CD8-positive, alpha-beta T cell (primary cell): ENCODE measurements at places on chromosomes 2 and 18. TPM values are rescaled to one million over a fixed set of nuclear protein-coding genes. Genes with fewer than 3 reads are reported as not detected.

GPR39 gene
- total RNA-seq: not detected

UGT1A10 gene
- total RNA-seq: not detected

COBLL1 gene
- total RNA-seq: 0.76 TPM

- DNase-seq: no peak
Measured at GRCh38 chr2:28736034-28736433, 15.6 kb upstream of the PPP1CB start.

DNA sequence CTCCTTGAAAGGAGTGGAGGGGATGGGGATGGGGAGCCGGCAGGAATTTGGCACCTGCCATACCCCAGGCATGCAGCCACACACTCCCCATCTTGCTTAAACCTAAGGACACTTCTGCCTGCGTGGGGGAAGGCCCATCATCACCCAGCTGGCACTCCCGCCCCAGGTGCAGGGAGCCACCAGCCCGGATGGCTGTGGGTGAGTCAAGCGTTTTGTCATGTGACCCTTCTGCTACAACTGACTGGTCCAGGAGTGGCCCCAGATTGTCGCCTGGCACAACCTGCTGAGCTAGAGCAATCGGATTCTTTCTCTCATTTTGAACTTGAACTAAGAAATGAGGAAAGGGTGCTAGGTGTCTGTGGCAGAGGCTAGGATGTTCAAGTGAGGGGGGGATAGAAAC lies 61.3 kb downstream of the TSN start:
- no peak for DNase-seq
